Stimulated activated CD4-positive, alpha-beta T cell treated with anti-CD3 and anti-CD28 coated beads, Interleukin-1b, Interleukin-23, amount 100 ng/mL, for 4 hours (primary cell): ENCODE measurements at places on chromosomes 4 and X.

- no peak for DNase-seq
Measured at GRCh38 chrX:36573720-36574119, 434.4 kb upstream of the FAM47C start.

- DNase-seq, result no peak
Measured at GRCh38 chr4:168434993-168435392, 45.3 kb downstream of the DDX60L start.

GRCh38 chr4:16916719-16917337 lies 18.4 kb upstream of the LDB2 start:
- DNase-seq, result peak; percentile 45

DNA sequence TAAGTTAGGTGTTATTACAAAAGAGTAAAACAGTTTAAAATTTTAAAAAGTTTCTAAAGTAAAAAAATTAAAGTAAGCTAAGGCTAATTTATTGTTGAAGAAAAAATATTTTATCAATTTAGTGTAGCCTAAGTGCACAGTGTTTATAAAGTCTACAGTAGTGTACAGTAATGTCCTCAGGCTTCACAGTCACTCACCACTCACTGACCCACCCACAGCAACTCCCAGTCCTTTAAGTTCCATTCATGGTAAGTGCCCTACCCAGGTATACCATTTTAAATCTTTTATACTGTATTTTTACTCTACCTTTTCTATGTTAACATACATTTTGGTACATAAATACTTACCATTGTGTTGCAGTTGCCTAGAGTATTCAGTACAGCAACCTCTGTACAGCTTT lies 120.3 kb upstream of the DKK2 start:
- DNase-seq, result no peak

DNA sequence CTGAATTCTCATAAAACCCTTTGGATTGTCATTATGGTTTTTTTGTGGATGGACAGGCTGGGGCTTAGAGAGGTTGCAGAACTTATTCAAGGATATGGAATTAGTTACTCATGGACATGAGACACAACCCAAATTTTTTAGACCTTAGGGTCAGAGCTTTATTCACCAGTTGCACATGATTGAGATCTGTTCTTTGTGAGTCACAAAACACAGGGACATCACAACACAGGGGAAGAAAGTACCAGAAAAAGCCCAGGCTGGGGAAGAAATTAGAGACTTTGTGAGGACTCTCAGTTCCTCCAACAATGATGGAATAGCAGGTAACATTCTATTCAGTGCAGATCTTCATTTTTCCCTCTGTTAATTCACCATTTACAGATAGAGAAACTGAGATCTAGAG lies 602.4 kb upstream of the CPEB2 start:
- no peak for DNase-seq

GRCh38 chrX:130098210-130098552 lies 12.1 kb downstream of the ELF4 start:
- DNase-seq, result no peak

DNA sequence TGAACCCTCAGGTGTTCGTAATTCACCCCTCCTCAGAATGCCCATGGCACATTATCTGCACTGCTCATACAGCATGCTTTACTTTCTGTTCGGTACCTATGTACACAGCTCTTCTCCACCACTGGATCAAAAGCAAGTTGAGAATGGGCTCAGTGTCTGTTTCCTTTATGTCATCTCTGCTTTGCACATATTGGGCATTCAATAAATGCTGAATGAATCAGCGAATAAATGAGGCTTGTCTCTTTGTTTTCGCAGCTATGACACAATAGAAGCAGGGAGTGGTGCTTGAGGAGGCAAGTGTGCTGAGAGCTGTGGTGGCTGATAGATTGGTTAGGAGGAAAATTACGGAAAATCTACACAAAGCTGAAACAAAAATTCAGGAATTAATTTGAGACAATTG lies 109.1 kb upstream of the VMA21 start:
- no peak for DNase-seq

GRCh38 chr4:80422727-80423404 lies 87.3 kb downstream of the CFAP299 start:
- DNase-seq, result no peak

- no peak for DNase-seq
Measured at GRCh38 chrX:23902419-23902818, 5.3 kb downstream of the APOO start.

DNA sequence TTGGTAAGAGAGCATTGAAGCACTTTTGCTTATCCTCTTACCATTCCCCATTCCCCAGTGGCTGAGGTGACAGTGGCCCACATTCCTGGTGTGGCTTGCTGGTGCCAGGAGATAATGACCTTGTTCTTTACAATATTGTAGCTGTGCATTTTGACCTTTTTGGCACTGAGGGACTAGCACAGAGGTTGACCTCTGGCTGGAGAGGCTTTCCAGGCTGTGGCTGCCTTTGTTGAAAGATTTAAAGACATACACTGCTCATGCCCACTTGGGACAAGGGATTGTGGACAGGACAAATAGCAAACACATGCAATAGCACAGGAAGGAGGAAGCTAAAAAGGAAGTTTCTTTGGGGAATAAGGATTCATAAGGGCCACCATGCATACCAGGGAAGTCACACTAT lies 65.4 kb downstream of the ARHGEF9 start:
- DNase-seq, result no peak

DNA sequence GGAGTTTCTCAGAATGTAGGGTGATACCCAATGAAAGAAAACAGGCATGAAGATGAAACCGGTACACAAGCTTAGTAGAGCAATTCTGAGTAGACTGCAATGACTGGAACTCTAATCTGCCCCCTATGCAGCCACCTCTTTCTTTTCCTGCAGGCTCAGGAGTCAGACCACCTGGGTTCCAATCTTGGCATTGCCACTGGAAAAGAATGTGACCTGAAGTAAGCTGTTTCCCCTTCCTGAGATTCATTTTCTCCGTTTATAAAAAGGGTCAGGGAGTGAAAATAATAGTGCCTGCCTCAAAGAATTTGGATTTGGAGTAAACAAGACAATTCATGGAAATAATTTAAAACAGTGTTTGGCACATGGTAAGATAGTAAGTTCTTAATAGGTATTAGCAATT lies 1464.0 kb downstream of the PCDH7 start:
- no peak for DNase-seq

- no peak for DNase-seq
Measured at GRCh38 chr4:2871466-2871865, 27.8 kb downstream of the ADD1 start.

- no peak for DNase-seq
Measured at GRCh38 chr4:34289489-34289888, 1954.8 kb downstream of the ARAP2 start.

GRCh38 chr4:174663216-174663615 lies 140.9 kb upstream of the HPGD start:
- DNase-seq, result no peak

GRCh38 chr4:90715242-90715641 lies 588.0 kb downstream of the CCSER1 start:
- no peak for DNase-seq

DNA sequence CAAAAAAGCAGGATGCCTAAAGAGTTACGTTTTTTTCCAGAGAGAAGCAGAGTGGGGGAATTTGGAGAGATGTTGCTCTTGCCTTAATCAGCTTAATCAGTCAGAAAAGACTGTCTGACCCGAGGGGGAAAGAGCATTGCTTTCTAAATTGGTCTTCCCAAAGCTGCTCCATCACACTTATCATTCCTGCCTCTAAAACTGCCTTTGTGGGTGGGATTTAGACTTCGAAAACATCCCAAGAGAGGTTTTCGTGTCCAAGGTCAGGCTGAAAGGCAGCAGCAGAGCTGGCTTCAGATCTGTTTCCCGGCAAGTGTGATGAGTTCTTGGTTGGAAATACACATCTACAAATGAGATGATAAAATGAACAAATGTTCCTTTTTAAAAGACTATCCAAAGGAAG lies 155.2 kb downstream of the SH2D1A start:
- no peak for DNase-seq

- DNase-seq, result no peak
Measured at GRCh38 chr4:112564706-112565270, 48.8 kb upstream of the NEUROG2 start.

DNA sequence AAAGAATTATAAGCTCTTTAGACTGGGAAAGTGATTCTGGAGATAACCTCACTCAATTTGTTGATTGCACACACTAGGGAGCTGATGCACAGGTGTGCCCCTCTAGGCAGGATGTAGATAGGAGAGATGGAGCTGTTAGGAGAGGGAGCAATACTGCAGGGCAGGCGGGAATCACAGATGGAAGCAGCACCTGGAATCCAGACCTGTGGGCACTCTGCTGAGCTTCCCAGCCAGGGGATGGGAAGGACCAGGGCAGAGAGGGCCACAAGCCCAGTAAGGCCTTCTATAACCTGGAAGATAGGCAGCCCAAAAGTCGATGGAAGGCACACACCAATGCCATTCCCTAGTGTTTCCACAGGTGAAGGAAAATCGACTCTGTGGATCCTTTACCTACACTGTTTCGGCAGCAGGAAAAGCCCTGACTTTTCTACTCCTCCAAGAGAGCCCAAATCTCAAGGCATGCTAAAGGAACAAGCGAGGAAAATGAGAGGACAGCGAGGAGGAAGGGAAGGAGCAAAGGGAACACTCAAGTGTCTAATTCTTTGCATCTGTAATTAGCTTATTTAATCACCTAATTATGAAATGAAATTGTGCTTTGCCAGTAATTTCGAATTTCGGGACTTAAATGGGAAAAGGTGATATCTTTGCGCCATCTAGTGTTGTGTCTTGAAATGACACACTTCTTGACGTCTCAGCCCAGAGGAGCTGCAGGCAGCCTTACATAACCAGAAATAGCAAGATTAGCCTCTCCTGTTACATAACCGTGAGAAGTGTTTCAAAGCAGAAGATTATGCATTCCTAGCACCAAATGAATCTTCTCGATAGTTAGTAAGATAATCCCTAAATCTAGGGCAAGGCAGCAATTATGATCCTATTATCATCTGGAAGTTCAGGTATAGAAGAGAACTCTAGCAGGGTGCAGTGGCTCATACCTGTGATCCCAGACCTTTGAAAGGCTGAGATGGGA lies 31.0 kb upstream of the TLR3 start:
- DNase-seq, result no peak

- no peak for DNase-seq
Measured at GRCh38 chr4:5722328-5722727, 11.3 kb downstream of the EVC start.

GRCh38 chr4:80305466-80305865 lies 30.1 kb upstream of the CFAP299 start:
- DNase-seq, result no peak

DNA sequence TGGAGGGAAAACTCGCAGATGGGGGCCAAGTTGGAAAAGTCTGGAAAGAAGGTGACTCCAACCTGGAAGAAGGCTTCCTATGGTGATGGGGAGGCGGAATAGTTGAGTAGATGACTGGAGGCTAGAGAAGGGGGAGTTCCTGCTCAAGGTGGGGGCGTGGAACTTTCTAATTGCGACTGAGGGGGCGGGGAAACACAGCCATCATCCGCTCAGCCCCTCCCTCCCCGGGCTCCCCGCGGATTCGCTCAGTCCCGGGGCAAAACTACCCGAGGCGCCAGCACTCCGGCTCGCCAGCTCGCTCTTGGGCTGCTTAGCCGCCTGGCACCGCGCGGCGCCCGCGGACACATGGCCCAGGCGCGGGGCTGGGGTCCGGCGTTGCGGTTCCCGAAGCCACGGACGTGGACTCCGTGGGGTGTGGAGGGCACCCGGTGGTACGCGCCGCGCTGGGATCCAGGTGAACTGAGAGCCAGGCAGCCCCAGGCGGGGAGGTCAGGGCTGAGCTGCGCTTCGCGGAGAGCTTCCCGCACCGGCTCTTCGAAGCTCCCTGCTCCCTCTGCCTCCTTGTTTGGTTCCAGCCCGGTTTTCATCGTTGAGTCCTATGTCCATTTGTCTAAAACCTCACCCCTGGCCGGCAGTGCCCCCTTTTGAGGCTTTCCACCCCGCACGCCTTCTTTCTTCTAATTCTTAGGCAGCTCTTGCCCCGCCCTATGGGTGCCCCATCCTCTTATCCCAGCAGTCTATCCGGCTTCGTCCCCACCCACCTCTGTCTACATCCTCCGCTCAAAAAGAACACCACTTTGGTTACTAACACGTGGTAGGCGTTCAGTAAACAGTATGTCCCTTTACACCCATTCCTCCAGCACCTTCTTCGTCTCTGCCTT lies 38.9 kb downstream of the STARD8 start:
- DNase-seq, result no peak

DNA sequence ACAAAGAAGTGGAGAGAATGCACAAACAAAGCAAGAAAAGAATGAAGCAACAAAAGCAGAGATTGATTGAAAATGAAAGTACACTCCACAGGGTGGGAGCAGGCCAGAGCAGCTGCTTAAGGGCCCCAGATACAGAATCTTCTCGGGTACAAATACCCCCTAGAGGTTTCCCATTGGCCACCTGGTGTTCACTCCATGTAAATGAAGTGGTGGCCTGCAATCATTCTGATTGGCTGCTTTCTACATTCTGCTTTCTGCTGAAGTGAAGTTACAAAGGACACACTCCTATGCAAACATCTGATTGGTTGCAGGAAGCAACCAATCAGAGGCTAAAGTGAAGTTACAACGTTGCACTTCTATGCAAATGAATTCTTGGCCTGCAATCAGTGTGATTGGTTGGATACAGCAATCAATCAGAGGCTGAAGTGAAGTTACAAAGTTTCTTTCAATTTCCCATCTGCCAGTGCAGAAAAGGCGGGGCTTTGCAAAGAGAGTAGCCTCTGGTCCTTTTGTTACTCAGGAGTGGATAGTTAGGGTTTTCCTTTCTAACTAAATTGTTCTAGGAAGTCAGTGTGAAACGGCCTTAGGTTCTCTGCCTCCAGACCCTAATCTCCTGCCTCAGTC lies 19.0 kb upstream of the GPC4 start:
- DNase-seq, result no peak

DNA sequence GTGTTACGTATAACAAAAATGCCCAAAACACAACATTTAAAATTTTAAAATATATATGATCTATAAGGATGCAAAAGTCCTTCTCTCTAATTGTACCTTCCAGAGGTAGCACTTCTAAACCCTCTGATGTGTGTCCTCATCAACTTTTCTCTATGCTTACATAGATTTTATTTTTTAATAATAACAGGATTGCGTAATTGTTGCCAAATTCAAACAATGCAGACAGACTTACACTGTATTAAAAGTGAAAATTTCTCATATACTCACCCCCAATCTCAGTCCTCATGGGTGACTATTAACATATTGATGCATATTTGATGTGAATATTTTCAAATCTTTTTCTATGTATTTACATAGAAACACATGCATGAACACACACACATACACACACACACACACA lies 144.0 kb downstream of the RBMX2 start:
- no peak for DNase-seq

DNA sequence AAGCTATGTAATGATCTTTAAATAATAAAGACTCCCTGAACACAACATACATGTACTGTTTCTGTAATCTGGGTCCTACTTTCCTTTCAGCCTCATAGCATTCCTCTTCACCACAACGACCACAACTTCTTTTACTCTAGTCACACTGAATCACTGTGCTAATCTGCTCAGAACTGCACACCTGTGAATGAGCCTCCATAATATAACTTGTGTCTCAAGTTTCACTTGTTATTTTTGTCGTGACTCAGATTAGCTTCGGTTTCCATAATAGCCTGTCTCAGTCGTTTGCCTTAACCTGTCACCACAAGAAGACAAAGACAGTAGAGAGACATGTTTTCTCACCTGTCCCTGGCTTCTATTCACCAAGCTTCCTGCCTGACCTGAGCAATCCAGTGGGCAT lies 61.8 kb downstream of the MAGED1 start:
- no peak for DNase-seq
